ENCODE measurements at places on chromosomes 1 and 21.

DNA sequence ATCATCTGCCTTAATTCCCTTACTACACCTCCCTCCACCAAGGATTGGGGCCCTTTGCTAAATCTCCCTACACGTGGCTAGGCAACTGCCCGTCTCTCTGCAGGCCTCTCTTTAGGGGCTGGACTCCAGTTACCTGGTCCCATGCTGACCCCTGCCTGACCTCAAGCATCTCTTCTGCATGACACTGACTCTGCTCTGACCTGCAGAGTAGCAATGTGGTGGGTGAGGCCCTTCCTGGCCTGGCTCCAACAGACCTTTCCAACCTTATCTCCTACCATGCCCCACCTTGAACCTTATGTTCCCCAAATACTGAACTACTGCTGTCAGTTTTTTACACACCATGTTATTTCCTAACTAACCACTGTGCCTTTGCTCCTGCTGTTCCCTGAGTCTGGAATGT is 45.9 kb upstream of the EPS15 start:
- no peak for DNase-seq

DNA sequence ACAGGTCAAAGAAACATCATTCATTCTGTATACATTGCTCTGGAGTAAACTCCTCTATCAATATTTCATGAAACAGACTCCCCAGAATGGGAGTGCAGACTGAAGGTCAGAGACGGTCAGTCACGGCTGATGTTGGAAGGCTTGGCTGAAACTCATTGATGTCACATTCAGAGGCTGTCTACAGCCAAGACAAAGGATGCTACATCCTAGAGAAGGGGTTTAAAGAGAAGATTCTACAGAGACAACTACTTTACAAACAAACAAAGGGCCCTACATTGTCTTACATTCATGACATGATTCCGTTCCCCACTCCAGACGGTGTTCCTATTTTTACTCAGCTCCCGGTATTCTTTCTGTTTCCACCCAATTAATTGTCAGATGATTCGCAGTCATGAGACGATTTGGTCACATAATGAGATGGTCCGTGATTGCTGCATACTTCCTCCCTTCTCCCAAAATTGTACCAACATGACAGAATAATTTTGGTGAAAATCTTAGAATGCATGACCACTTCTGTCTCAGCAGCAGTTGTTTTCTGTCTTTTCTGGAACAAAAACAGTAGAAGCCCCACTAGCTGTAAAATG is 73.8 kb upstream of the VAV3 start:
- DNase-seq = no peak

DNA sequence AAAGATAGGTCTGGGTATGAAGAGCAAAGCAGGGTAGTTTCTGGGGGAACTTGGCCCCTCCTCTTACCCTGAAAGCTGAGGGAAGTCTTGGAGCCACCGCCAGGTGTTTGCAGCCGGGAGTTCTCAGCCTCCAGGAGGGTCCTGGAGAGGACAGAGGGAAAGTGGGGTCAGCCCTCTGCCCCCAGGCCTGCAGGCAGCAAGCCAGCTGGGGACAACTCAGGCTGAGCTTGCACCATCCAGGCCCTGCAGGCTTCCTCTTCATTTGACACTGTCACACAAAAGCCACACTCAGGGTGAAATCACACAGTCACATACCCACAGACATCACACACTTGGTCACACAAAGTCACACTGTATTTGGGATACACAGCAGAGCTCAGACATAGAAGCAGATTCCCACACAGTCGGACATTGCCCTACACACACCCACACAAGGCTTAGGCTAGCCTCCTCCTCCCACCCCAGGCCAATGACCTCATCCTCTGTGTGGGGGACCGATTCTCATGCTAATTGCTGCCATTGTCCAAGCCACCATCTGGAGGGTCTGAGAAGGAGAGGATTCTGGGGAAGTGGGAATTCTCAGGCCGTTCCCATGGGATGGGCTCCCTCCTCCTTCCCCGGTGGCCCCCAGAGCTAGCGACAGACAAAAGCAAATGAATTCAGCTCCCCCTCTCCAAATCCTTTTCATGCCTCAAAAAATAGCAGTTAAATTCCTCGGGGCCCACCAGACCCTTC is 3.7 kb downstream of the NES start:
- no peak for DNase-seq

DNA sequence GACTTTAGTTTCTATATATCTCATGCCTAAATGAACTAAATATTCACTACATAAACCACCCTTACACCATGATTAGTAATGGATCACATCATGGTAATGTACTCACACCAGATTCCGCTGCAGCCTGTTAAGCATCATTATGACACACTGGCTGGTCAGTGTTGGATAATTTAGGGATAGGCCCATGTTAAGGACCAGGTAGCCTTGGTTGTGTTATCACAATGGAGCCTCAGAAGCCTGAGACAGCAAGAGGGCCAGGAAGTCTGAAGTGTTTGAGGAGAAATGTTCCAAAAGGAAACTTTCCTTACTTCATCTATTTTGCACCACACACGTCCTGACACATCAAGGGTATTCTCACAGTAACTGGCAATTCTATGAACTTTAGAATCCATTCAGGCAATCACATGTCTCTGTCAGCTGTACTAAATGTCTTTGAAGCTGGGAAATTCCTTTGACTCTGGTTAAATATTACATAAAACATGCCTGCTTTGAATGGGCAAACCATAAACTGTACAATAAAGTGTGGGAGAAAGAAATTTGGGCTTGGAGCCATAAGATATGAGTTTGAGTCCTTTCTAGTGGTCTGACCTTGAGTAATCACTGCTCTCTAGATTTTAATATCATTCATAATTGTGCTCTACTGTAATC is 105.3 kb upstream of the DPT start:
- no peak for DNase-seq

DNA sequence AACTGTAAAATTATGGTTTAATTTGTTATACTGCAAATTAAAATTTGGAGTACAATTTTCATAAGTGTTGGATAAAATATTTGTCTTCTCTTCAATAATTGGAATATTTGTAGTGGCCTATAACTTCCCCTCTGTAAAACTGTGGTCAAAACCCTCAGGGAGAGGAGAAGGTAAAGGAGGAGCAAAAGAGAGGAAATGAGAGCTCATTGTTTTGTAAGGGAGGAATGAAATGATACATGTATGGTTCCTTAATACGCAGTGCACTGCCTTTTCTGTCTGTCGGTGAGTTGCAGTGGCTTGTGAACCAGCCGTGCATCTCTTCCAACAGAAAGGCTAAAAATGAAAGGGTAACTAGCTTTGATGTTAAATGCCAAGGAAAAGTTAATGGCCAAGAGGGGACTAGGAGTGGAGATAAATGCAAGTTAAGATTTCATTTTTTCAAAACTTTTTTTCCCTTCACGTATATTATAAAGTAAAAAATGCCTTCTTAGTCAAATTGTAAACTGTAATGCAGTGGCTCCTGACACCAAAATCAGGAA is 26.4 kb downstream of the LRRC8D start:
- no peak for DNase-seq

- no peak for DNase-seq
Measured at GRCh38 chr1:235045034-235045690, 83.5 kb downstream of the TOMM20 start.

DNA sequence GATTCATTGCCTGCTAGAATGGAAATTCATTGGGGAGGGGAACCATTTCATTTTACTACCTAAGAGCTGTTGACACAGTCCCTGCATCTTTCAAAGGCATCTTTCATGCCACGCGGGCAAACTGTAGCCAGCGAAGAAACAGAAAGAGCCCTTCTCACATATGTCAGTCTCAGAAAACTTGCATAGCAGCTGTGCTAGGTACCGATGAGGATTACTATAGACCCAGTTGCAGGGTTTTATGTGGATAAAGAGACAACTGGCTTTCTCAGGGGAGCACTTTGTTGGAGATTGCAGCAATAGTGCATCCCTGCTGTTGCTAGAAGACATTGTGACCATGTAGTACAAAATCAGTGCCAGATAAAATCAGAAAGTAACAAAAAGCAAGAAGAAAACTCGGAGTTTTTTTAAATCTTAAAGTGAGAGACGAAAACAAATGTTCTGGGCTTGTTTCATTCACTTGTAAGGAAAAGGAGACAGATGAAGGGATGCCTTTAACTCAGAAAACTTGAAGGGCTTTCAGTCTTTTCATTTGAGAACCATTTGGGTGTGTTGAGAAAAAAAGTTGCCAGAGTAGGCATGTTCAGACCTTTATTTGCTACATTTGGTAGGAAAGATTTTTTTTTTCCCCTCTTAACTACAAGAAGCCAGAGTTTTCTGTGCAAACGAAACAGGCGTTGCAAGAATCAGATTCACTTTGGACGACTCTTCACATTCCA is 804.1 kb downstream of the USP25 start:
- DNase-seq = no peak

- no peak for DNase-seq
Measured at GRCh38 chr1:178086766-178087165, 7.1 kb upstream of the RASAL2 start.

DNA sequence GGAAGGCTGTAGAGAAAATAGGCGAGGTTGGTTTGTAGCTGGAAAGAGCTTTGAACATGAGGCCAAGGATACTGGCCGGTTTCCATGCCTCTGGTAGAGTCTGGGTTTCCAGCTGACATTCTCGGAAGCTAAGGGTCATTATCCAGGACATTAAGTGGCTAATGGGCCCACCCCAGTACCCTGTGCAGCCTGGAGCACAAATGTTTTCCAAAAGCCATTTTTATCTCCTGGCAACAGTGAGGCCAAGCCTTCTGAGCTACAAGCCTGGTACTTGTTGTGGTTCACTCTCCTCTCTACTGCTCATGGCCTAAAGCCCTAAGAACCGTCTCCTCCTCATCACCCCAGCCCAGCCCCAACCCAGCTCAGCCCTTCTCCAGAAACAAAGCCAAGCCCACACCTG is 122.9 kb downstream of the DMRTA2 start:
- no peak for DNase-seq

- DNase-seq = peak; percentile 99
Measured at GRCh38 chr1:112715264-112716053, at the start of gene PPM1J. TSS of gene PPM1J (minus strand) at chr1:112715332. CDS start at chr1:112715301, 31 bp downstream.

- no peak for DNase-seq
Measured at GRCh38 chr1:200901796-200902444, 7.2 kb downstream of the INAVA start.

DNA sequence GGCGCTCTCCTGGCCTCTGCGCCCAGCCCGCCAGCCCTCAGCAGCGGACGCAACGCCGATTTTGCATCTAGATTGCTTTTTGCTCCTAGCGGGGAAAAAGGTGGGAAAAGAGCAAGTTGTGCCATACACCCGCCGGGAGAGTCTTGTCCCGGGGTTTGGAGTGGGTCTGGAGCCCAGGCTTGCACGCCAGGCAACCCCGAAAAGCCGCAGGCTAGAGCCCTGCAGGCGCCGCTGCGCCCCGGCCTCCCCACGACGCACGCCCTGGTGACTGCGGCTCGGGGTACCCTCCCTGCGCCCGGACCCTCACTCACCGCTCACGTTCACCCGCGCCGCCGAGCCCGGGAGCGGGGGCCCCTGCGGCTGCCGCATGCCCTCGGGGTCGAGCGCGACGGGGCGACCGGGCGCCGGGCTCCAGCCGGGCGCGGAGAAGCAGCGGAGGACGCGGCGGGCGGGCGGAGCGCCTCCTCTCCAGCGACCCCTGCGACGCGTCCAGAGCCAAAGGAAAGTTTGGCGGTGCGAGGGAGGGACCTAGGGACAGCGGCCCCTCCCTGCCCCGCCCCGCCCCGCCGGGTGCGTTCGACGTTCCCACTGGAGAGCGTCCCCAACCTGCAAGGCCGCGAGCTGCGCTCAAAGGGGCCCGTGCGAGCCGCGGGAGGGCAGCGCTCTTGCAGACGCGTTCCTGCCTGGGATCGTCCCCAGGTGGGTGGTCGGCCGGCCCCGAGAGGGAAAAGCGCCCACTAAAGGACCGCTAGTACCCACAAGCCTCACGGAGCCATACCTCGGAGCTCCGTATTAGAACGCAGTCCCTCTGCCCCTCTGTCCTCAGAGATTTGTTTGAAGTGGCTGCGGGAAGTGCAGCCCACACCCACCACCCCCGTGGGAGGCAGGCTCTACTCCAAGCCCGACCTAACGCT is at the start of gene LPAR3:
TSS of gene LPAR3 (minus strand) at position 502 of the 914 bp plus-strand sequence. CDS start 27,086 bp downstream, outside the sequence.
- DNase-seq = peak; percentile 51

DNA sequence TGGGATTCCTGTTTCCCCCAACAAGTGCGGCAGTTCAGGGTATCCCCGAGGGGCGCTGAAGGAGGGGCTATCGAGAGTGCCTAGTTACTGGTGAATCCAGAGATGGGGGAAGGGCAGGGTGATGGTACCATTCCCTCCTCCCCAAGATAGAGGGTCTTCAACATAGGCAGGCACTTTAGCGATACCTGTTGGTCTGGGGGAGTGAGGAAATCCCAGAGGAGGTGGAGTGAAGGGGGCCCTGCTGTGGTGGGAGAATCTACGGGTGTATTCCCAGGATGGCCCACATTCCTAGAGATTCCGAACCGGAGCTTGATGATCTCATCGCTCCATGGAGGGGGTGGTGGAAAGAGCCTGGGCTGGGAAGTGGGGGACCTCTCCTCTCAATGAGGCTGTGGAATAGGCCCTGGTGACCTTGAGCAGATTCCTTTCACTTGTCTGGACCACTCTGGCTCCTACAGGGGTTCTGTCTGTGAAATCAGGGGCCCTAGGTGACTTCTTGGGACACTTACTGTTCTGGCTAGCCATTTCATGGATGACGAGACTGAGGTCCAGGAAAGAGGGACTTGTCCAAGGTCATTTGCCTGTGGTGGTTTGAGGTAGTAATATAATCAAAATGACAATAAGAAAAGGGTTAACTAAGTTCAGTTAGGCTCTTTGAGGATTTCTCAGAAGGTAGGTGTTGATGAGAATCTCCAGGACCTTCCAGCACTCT is 52.7 kb upstream of the SYNC start:
- DNase-seq = no peak

GRCh38 chr1:233597489-233597901 is 16.4 kb upstream of the KCNK1 start:
- no peak for DNase-seq

GRCh38 chr21:34180407-34180806 is 107.0 kb downstream of the MRPS6 start:
- no peak for DNase-seq

- DNase-seq = no peak
Measured at GRCh38 chr1:213796525-213796924, 191.2 kb upstream of the PROX1 start.

GRCh38 chr1:74065081-74065480 is 132.9 kb downstream of the LRRIQ3 start:
- no peak for DNase-seq

- no peak for DNase-seq
Measured at GRCh38 chr1:101371259-101371658, 134.4 kb downstream of the S1PR1 start.

GRCh38 chr1:55375617-55376258 is 160.6 kb upstream of the USP24 start:
- DNase-seq = peak; percentile 6

All from CD8-positive, alpha-beta memory T cell (primary cell).